ENCODE measurements at places on chromosomes 5 and 9.

GRCh38 chr9:91784673-91785446 lies 165.2 kb downstream of the ROR2 start:
- DNase-seq, result no peak

DNA sequence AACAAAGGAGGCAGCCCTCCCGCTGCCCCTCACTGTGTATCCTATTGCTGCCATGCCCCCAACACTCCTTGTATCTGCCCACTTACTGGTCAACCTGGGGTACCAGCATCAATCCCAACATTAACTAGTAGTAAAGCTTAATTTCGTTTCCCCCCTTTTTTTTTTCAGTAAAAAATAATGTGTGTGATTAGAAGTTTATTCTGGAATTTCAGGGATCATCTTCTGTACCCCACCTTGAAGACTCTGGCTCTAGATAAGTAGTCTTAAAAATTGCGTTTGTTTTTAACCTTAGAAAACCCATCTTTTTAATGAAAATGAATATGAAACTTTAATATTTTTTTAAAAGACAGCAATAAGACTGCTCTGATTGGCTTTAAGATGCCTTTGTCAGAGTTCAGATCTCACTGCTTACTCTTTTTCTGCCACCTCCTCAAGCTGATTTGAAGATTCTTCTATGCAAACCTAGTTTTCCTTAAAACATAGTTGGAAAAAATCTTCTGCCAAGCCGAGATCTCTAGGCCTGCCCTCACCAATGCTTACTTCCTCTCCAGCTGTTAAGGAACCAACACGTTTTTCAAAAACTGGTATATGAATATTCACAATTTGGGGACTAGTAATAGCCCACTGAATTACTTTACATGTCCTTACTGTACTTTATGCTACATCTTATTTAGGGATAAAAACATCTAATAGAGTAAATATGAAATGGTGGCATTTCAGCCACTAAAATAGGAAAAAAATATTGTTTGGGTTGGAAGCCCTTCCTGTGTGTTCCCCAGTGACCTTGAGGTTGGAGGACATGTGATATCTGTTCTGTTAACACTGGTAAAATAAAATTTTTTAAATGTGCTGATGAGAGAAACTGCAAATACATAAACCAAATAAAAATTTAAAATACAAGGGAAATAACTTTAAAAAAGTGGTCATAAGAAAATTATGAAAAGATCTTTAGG lies 4.0 kb upstream of the RHOBTB3 start:
- no peak for DNase-seq

DNA sequence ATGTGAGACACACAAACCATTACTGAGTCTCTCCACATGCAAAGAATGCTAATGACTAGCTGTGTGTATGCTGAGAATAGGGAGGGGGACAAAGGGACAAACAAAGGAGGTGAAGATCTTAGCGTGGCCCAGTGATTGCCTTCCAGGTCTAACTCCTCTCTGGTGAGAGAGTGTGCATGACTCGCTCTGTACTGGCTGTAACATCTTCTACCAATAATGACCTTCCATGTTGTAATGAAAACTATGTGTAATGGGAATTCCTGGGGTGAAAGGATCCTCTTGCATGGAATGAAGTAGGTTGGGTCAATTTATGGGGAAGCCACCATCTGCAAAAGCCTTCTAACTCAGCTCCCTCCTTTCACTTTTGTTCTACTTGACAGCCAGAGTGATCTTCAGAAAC lies 24.4 kb upstream of the GPR151 start:
- DNase-seq, result no peak

DNA sequence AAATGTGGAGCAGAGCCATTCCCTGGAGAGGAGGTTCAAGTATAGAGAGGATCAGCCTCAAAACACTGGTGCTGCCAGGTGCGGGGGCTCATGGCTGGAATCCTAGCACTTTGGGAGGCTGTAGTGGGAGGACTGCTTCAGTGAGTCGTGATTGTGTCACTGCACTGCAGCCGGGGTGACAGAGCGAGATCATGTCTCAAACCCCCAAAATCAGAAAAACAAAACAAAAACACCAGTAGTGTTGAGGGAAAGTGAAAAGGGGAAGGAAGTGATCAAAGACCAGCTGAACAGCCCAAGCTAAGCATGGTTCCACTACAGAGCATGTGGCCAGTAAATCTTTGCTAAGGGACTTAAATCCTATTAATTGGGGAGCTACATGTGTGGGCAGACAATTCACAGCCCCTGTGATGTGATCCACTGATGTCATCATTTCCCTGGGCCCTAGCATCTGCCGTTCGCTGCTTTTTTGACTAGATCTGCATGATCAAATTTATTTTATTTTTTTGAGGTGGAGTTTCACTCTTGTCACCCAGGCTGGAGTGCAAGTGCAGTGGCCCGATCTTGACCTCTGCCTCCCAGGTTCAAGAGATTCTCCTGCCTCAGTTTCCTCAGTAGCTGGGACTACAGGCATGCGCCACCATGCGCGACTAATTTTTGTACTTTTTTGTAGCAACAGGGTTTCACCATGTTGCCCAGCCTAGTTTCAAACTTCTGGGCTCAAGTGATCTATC lies 2.7 kb upstream of the PCBD2 start:
- DNase-seq, result no peak

Data from foreskin melanocyte (primary cell).